ENCODE measurements at places on chromosomes 6 and 20.

- peak; percentile 52 for DNase-seq
Observed at GRCh38 chr6:38262609-38263008, 377.1 kb downstream of the BTBD9 start.

DNA sequence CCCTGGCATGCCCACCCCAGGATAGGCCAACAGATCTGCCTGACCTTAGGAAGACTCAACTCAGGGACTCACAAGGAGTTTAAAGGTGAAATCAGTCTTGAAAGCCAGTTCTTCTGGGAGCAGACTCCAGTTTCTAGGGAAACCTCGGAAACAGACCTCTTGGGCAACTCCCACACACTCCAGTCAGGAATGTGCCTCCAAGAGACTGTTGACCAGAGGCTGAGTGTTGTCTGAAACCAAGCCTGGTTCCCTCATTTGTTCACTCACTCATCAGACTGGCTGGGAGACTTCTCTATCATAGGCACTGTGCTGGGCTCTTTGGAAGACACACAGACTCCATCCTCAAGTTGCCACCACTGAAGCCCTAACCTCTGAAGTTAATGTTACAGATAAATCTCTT is 1.8 kb downstream of the TREM1 start:
- DNase-seq = no peak

- DNase-seq = no peak
Observed at GRCh38 chr6:36283608-36284007, 13.7 kb downstream of the PNPLA1 start.

GRCh38 chr6:42370323-42370985 is 81.3 kb downstream of the TRERF1 start:
- no peak for DNase-seq

DNA sequence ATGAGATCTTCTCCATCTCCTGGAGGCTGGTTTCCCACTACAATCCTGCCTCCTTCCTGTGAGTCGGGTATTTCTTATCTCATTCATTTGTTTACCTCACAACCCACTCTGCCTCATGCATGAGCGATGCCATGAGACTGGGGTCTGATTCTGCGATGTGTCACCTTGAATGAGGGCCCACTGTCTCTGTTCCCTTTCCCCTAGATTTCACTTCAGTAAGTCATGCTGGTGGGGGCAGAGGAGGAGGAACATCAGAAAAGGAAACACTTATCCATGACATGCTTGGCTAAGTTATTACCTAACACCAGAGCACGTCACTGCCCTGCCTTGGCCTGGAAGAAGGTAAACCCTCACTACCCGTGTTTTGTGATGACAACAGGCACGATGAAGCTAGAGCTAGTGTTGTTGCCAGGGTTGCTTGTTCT is 337.4 kb upstream of the PRDM1 start:
- no peak for DNase-seq

DNA sequence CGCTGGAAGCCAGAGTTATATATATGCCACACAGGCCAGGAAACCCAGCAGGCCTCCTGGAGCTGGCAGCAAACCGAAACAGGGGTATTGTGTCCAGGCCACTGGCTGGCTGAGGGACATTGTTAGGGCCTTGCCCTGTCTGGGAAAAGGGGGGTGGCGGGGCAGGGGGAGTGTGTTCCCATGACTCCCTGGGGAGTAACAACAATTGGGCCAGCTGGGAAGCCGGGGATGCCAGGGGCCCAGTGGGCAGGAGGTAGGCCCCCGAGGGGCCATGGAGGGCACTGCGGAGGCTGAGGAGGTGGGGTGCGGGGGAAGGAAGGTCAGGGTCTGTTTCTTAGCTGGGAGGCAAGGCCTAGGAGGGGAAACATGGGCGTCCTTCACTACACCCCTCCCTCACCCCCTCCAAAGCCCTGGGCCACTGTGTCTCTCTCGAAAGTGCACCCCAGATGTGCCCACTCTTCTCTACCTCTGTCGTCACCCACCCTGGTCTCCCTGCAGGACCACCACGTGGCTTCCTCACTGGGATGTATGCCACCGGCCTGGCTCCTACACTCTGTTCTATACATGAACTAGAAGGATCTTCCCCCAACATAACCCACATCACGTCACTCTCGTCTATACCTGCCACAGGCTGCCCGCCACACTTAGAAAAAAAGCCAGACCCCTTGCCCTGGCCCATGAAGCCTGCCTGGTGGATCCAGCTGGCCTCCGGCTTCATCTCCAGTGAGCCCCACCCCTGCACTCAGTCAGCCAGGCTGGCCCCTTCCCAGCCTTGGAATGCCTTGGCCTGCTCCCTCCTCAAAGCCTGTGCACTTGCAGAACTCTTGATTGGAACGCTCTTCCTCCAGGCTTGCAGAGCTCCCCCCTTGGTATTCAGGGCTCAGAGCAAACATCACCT is 7.8 kb upstream of the E2F1 start:
- DNase-seq = no peak

DNA sequence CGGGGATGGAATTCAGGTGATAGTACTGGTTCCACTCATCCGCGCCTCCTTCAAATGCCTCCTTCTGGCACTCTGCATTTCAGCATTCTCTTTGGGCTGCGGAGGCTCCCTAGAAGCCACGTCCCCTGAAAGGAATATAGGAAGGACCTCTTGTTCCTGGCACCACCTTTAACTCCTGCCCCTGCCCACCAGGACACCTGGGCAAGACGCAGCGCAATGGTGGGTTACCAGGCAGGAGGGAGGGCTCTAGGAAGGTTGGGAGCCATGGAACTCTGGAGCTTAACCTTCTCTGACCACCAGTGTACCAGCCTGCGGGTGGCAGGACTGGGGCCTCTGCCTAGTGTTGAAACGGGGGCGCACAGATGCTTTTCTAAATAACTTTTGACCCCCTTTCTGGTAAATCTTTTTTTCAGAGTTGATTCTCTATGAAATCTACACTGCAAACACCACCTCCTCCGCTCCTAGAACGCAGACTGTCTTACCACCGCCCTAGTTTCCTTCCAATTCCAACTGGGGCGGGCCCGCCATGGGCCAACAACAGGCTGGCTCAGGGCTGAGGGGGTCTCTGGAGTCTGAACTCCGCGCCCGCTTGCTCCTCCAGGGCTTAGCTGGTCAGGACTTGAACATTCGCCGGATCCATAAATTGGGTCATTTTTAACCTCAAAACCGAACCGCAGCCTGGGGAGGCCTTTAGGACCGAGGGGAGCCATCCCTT is 871 bp upstream of the SYNDIG1 start:
- DNase-seq = no peak

DNA sequence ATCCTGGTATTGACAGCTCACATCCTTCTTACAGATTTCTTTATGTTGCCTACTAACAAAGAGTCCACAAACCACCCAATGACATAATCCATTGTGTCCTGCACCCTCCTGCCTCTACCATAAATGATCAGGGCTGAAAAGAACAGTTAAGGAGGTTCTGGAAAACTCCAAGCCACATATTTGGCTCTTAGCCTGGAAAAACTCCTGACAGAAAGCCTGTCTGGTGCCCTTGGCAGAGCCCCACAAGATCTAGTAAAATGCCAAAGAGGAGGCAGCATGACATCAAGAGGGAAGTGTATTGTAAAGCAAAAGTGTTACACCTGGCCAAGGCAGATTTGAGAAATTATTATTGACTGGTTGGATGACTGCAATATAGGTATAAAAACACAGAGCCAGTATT is 126.4 kb upstream of the VGLL2 start:
- no peak for DNase-seq

- DNase-seq = no peak
Observed at GRCh38 chr6:66861007-66861541, 1154.0 kb upstream of the EYS start.

- no peak for DNase-seq
Observed at GRCh38 chr20:55253781-55254180, 751.5 kb downstream of the CBLN4 start.

DNA sequence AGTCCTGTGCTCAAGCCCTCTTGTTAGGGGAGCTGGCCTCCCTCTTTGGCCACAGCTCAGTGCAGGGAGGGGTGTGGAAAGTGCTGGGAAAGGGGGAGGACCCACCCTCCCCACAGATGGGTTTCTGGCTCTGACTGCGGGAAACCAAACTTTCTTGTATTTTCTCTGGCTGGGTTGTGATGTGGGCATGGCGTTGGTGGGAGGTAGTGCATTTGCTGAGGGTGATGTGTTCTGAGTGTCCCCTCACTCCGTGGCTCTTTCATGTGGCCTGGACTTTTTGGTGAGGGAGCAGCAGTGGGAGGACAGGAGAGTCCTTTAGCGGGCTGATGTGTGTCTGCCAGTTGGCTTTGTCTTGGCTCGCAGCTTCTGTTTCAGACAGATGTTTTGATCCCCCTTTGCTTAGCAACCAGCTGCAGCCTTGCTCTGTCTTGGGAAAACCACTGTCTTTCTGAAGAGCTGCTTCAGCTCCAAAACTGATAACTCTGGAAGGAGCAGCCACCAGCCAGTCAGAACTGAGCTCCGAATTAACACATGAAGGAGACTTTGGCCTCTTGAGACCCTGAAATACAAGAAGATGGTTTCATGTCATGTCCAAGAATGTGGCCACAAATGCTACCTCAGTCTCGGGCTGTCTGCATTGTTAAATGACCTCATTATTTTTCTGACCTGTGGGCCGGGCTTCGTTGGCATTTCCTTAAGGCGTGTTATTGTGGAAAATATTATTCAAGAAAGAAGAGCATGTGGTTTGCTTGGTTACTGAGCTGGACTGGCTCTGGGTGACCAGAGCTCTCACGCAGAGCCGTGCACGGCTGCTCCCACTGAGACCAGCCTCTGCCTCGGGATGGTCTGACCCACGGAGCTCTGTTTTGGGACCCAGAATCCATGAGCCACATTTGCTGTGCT is 21.5 kb downstream of the SYNJ2 start:
- DNase-seq = peak; percentile 95

GRCh38 chr6:168052291-168052891 is 26.6 kb downstream of the FRMD1 start:
- no peak for DNase-seq

GRCh38 chr6:157574851-157575424 is 193.9 kb downstream of the ZDHHC14 start:
- no peak for DNase-seq

Measured in BJ (cell line).